Substantia nigra (tissue), 51 donors: ENCODE measurements at places on chromosomes 2 and 18.

- peak; percentile 43 for DNase-seq
Measured at GRCh38 chr2:37326285-37326684, 1.7 kb upstream of the PRKD3 start.

DNA sequence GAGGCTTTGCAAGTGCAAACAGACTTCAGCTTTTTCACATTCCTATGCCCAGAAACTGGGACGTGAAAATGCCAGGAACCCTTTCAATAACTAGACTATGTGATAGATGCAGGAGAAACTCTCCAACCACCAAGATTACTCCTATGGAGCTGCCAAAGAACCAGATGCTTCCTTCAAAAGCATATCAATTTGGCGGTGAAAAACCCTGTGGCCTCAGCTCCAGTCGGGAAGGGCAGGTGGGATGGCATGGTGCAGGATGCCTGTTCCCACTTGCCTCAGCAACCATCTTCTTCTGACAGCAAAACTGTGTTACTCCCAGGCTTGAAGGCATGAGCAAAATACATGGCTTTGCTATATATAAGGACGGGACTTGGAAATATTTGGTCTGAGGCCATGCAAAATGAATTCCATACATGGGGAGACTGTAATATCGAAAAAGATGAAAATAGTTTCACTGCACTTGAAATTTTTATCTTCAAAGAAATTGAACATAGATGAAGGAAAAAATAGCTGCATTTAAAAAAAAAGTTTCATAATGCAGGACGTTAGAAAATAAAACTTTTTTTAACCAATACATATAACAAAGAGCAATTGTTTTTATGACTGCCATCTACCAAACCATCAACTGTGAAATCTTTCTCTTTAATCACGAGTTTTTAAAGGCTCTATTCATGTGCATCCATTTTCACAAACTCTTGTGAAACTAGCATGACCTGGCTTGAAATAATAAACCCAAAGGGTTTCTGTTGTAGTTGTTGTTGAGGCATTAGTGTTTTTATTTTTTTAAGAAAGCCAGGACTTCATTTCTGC is 99.1 kb downstream of the AFF3 start:
- no peak for DNase-seq

DNA sequence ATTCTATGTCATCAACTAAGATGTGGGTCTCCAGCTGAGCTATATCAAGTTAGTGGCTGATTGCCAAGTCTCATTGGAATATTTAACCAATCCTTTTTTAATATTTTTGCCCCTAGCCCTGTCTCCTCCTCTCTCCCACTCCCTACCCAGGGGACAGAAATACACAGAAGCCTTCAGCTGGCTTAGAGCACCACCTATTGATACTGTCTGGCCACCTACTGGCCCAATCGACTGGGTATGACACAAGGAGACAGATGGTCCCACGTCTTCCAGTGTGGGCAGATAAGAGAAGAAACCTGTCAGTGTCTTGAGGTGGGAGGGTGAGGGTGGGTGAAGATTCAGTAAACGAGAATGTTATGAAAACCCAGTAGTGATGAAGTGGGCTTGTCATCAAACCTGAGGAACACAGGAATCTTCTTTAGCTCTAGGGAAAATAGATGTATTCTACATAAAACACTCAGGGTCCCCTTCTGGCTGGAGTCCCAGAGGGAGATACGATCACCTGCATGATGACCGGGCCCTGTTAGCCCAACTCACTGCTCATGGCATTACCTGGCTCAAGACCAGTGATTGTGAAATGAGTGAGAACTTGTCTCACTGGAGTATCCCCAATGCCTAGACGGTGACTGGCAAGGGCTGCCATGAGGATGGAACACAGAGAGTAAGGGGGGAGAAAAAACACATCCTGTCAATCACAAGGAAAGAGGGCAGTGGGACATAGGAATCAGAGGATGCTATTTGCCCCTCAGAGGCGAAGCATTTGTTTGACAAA is 26.7 kb downstream of the POLR1A start:
- DNase-seq = peak; percentile 48

DNA sequence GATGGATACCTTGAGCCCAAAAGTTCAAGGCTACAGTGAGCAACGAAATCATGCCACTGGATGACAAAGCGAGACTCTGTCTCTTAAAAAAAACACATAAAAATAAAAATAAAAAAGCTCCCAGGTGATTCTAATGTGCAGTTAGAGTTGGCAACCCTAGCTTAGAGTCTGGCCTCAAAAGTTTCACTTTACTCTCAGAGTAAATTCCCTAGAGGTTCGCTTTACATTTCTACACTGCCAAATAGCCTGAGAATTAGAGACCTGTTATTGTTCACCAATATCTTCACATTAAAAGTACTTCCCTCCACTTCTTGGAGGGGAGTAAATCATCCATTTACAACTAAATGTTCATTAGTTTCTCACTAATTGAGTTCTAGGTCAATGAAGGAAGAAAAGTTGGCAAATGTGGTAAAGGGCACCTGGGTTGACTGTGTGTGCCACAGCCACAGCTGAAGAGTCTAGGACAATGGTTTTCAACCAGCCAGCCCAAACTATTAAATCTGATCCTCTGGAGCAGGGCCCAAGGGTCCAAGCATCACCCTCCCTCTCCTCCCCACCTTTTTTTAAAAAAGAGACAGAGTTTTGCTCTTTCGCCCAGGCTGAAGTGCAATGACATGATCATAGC is 15.2 kb upstream of the TMEM37 start:
- DNase-seq = no peak

- DNase-seq = no peak
Measured at GRCh38 chr2:238861013-238861730, 13.3 kb downstream of the TWIST2 start.

DNA sequence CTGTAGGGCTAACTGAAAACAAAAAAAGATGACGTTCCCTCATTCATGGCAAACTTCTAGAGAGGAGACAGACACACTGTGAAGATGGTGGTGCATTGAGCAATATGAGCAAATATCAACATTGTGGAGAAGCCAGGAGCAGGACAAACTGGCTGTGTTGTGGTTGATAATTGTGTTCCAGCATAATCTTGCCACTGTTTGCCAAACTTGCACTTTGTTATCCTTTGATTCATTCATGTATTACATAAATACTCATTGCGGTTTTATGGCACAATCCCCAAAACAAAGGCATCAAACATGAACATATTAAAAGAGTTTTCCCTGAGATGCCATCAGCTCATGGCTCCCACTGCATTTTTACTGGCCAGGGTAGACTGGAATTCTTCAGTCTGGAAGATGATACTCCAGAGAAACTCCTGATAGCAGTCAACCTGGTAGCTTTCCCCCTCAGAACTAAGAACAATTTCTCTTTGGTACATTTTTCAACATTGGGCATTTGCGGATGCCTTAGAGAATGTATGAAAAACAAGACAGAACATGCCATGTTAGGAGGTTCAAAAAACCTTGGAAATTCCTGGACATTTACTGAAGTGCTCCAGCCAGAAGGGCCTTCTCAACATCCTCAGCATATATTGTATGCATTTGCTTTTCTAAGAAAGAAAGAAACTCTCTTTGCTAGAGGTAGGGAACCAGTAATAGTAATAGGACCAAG is 487.4 kb upstream of the CELF4 start:
- DNase-seq = no peak

- no peak for DNase-seq
Measured at GRCh38 chr2:210687786-210688470, 131.5 kb downstream of the CPS1 start.

GRCh38 chr2:238415893-238416292 is 10.8 kb upstream of the ASB1 start:
- DNase-seq = no peak

DNA sequence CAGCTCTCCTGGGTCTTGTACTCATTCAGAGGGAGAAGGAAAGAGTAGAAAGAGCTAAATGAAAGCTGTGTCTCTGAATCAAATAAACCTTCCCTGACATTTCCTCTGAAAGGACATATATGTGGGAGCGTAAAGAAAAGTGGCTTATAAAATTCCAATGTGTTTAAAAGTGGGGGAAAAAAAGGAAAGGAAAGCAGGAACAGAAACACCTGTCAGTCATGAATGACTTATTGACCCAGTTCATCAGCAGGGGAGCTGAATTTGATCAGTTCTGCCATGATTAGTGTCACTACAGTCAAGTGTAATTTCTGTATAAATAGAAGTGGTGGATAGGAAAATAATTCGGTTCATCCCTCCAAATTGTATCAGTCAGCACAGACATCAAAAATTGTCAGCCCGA is 382.5 kb downstream of the ERBB4 start:
- DNase-seq = no peak

- no peak for DNase-seq
Measured at GRCh38 chr2:77428946-77429345, 93.2 kb downstream of the LRRTM4 start.

- no peak for DNase-seq
Measured at GRCh38 chr2:136028001-136028400, 42.6 kb upstream of the DARS1 start.

- no peak for DNase-seq
Measured at GRCh38 chr2:234001380-234002160, 48.9 kb upstream of the SPP2 start.

DNA sequence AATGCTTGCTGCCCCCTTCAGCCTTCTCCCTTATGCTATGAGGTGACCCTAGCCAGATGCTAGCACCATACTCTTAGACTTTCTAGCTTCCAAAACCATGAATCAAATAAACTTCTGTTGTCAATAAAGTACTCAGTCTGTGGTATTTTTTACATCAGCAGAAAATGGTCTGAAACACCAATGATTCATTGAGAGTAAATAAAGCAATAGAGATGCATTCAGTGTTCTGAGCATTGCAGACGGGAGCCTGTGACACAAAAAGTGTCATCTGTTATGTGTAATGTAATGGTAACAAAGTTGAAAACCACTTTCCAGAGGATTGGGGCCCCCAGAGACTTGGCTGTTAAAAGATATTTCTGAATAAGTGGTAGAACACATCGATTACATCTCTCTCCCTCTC is 758.0 kb upstream of the NRXN1 start:
- DNase-seq = no peak

DNA sequence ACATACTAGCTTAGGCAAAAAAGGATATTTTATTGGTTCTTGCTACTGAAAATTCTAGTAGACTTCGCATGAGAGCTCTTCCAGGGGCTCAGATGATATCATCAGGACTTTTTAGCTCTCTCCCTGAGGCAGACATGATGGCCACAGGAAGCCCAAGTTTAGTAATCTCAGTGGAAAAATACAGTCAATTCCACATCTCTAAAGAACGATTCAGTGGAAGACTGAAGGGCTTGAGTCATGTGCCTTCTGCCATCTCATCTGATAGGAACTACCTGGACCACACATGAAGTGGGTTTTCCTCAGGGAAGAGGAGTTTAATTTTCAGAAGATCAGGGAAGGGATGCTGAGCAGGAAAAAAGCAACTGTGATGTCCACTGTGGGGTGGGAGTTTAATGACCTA is 117.3 kb downstream of the TTC27 start:
- no peak for DNase-seq

DNA sequence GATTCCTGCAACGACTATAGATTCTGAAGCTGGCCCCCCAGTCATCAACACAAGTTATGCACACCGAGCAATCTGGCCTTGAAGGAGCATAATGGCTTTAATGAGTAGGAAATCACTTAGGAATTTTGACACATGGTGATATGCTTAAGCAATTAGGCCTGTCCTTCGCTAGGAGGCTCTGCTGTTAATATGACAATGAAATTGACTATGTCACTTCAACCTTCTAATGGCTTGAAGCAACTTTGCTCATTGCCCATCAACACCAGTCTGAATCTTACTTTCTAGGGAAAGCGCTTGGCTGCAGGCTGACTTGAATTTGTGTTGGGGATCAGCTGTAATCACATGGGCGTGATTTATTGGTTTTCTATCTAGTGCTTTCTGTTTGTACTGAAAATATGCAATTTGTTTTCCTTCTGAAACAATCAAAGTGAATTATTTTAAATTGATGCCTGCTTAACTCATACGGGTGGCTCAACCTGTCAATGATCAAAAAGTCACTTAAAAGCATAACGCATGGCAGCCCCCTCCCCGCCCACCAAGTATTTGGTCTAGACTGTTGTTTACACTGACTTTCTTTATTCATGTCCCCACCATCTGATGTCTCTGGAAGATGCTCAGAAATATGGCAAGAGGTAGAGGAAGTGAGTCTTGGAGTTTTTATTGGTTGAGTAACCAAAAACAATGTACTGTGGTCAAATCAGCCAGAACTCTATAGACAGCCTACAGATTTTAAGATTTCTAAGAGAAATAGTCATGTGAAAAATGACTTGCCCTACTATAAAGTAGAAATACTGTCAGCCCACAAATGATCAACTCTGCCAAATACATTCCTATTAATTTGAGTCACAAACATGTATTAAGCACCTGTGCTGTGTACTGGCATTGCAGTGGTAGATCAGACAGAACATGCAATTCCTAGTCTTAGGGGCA is 344.9 kb downstream of the RBM43 start:
- no peak for DNase-seq

- no peak for DNase-seq
Measured at GRCh38 chr2:9648821-9649220, 18.0 kb upstream of the YWHAQ start.

- DNase-seq = no peak
Measured at GRCh38 chr2:128414351-128414750, 95.7 kb upstream of the HS6ST1 start.

DNA sequence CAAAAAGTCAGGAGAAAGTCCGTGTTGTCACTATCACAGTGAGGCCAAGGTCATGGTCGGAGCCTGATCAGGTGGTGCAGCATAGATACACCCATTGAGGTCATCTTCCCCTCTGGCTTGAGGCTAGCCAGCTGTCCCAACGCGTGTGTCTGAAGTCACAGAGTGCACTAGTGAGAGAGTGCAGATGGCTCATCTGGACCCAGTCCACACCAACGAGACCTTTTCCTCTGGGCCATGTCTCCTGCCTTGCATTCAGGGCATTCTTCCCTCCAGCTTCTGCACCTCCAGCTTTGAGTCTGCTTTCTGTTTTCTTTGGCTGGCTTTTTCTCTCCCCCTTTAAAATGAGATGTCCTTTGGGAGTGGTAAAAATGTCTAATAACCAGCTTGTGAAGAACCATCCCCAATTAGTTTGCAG is 146.9 kb downstream of the TDRD15 start:
- DNase-seq = peak; percentile 56

DNA sequence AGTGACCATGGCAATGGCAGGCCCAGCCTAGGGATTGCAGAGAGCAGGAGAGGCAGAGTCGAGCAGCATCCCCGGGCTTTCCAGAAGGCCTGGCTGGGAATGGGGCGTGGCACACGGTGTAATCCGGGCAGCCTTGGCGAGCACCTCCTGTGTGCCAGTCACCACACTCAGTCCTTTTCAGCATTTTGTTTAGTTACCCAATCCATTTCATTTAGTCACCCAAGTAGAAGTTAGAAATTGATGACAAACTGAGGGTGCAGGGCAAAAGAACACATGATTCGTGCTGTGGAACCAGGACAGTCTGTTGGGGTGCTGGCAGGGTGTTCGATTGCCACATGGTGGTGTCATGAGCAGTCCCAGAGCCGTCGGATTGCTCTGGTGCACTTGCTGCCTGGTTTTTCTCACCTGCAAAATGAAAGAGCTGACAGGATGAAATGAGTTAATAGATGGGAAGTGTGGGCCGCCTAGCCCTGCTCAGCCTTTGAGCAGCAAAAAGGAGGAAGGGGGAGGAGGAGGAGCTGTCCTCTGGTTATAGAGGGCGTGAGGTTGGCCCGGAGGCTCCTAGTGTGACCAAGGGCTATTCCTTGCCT is 299.4 kb downstream of the AGAP1 start:
- no peak for DNase-seq

GRCh38 chr2:219178377-219179175 is 501 bp downstream of the RETREG2 start:
- DNase-seq = no peak

GRCh38 chr2:24080701-24081100 is 3.9 kb downstream of the TP53I3 start:
- no peak for DNase-seq
